ENCODE measurements at places on chromosomes 11 and 22. TPM values are rescaled to one million over a fixed set of nuclear protein-coding genes. Genes with fewer than 3 reads are reported as not detected.
A peak's percentile ranks its signal among the peaks of the same experiment; 100 is the strongest.

HOATZ gene
- total RNA-seq = not detected

TXN2 gene
- total RNA-seq = 22.4 TPM

DNA sequence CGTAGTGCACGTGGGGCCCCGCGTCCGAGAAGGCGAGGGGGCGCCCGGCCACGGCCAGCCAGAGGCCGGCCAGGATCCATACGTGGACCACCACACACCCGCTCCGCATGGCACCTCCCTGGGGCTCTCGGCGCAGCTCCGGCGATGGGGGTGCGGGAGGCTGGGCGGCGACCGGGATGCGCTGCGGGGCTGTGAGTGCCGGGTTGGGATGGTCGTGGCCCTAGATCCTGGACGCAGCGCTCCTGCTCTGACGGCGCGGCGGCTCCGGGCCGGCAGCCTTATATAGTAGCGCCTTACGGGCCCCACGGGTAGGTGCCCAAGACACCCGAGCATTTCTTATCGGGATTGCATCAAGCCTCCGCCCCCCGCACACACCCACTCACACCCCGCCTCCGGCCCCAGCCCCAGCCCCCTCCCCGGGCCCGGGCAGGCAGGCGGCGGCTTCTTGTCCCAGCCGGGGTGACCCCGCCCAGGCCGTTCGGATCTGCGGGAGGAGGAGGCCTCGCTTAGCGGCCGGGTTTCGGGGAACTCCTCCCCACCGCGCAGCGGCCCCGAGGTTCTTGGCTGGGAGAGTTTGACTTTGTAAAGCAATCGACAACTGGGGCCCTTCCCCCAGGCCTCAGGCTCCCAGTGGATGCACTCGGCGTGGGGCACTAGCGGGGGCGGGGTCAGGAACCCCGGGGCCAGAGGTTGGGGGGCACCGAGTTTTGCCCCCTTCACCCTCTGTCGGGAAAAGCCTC, at the start of gene FGF19:
TSS of gene FGF19 (minus strand) at position 255 of the 740 bp plus-strand sequence. CDS start at position 109, 146 bp downstream.
- DNase-seq = peak; percentile 94

GRCh38 chr11:68890490-68891231, 13.0 kb downstream of the MRPL21 start:
- no peak for DNase-seq

GRCh38 chr11:131025421-131026125, 109.3 kb upstream of the SNX19 start:
- no peak for DNase-seq

Measured in H7 (cell line).